ENCODE measurements at places on chromosomes 2 and 18.
A peak's percentile ranks its signal among the peaks of the same experiment; 100 is the strongest.

DNA sequence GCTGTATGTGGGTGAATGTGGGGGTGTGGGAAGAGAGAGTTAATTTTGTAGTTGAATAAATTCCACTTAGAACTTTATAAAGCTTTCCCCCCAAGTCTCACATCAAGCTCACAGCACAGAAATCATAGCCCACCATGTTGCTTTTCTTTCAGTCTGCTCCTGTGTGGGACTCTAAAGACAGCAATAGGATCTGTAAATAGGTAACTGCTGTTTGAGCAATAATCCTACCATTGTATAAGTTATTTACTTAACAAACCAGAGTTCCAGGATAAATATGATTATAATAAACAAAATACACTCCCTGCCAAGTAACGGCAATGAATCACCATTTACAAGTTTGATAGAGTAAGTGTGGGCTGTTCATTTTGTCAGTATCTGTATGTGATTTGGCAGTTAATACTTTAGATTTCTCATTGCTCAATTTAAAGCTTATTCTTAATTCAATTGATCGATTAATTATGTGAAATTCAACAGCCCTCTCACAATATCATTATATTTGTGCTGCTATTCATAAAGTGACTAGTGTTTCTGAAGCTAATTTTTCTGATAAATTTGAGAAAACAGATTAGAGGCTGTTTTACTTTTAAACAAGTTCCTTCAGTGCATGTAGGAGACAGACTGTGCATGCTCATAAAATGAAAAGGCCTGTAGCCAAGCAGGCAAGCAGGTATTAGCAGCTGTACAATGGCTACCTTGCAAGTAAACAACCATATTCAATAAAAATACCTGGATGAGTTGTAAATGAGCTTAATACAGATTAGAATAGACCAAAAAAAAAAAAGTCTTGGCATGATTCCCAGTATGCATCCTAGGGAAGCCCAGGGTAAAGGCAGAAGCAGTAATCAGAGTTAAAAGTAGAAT, 142.7 kb downstream of the PDE11A start:
- DNase-seq, result no peak

DNA sequence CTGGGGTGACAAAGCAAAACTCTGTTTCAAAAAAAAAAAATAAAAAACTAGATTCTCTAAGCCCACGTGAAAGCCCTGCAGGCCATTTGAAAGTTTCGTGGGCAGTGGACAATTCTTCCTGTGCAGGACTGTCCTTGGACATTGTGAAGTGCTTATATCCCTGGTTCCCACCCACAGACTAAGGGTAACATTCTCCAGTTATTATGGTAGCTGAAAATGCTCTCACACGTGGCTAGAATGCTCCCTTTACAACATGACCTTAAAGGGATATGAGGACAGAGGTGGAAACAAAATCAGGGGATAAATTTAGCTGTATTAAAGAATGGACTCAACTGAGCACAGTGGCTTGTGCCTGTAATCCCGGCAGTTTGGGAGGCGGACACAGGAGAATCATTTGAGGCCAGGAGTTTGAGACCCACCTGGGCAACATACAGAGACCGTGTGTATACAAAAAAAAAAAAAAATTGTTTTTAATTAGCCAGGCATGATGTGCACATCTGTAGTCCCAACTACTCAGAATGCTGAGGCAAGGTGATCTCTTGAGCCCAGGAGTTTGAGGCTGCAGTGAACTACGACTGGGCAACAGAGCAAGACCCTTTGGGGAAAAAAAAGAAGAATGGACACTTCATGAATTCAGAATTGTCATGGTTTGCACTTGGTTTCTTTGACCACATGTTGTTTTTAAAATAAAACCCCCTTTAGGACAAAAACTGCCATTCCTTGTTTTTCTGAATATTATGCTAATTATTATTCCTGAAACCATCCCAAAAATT, 167.9 kb downstream of the MGAT5 start:
- no peak for DNase-seq

DNA sequence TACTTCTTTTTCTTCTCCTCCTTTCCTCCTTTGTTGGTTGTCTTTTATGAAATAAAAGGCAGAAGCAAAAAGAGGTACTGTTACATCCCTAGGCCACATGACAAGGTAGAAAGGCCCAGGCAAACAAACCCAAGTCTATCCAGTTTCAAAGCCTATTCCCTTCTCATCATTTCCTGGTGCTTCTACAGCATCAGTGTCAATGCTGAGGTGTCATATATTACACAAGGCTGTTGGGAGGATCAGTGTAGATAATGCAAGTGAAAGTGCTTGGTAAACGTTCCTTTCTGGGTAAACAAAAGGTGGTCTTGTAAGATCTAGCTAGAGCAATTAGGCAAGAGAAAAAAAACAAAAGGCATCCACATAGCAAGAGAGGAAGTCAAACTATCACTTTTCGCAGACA, 64.9 kb downstream of the EVA1A start:
- DNase-seq, result no peak

DNA sequence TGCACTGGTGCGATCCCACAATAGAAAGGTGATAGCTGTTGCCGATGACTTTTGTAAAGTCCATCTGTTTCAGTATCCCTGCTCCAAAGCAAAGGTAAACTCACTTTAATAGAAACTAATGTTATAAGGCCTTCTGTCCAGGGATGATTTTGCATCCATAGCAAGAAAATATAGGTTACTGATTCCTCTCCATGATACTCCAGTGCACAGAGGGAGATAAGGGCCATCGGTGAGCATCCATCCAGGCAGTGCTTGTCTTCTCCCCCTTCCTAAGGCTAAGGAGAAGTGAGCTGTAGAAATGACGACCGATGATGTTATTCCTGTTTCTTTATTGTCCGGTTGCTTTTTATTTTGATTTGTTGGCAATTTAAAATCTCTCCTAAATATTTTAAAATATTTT, 32.1 kb downstream of the COX7A2L start:
- DNase-seq, result no peak

GRCh38 chr2:47019532-47019931, 103.9 kb upstream of the MCFD2 start:
- DNase-seq, result no peak

- no peak for DNase-seq
Observed at GRCh38 chr2:203532957-203533658, 2.0 kb downstream of the RAPH1 start.

DNA sequence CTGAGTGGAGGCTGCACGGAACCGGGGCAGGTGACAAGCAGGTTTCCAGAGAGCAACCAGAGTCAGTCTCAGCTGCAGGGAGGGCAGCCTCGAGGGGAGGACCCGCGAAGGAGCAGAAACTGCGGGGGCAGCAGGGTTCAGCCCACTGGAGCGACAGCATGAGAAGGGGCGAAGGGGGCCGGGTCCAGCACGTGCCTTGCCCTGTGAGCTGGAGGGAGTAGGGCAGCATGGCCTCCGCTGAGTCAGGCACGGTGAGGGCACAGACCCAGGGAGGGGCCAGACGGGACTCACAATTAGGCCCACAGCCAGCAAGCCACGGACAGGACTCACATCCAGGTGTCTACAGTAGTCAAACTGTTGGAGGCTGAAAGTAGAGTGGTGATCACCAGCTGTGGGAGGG, 22.7 kb upstream of the ATP9B start:
- no peak for DNase-seq

DNA sequence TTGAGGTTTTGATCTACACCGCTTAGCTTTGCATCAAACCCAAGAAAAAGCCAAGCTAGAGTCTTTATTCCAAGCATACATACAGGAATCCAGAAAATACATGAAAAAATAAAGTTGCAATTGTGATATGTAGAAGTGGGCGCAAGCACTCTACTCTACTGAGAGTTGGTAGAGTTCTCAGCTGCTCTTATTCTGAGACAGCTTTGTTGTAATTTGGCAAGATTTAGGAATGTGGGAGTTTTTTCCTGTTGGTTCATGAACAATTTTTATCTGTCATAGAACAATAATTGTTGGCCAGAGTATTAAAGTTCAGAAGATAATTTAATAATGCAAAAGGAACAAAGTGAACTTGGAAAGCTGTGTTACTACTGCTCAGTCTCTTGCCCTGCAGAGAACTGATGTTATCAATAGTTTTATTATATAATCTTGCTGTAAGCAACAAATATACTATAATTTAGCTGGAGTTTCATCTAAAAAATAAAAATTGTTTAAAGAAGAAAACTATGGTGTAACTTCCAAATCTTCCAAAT, 302.0 kb upstream of the RND3 start:
- DNase-seq, result no peak

DNA sequence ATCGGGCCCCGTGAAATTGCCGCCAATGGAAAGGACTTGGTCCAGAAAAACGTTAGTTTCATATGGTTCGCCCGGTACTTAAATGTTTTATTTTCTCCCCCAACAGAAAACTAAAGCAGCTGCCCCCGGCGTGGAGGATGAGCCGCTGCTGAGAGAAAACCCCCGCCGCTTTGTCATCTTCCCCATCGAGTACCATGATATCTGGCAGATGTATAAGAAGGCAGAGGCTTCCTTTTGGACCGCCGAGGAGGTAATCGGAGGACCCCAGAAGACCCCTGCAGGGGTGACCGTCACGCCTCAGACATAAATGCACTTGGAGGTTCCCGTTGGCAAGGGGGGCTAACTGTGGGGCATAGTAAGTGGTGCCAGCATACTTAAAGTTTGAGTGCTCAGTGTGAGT, 742 bp downstream of the RRM2 start:
- DNase-seq, result peak; percentile 46

DNA sequence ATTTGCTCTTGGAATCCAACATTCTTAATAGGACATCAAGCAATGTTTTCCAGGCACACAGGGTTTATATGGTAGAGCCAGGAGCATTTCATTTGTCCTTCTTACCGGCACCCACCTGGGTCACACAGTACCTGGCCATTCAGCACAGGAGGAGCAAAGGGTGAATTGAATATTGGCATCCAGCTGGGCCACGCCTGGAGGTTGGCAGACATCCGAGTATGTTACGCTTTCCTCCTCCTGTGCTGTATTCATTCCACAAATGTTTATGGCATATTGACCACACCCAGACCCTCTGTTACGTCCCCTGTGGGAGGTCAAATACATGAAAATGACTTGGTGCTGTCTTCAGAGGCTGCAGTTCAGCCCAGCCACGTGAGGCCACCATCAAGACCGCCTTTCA, 206.2 kb downstream of the RTP5 start:
- DNase-seq, result no peak

GRCh38 chr2:52897511-52898044, 870.0 kb upstream of the CHAC2 start:
- no peak for DNase-seq

DNA sequence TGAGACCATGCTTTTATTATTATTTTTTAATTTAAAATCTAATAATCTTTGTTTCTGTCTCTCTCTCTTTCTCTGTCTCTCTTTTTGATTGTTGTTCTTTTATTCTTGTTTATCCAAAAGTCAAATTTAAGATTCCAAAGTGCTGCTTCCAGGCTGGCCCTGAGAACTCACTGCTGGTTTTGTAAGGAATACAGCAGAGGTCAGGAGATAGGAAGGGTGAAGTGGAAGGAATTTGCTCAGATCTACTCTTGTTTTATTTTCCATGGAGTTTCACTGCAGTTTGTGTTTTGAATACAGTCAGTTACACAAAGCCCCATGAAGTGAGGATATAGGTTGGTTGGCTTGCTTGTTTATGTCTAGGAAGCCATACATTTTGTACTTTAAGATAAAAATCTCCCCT, 168.1 kb downstream of the MIB1 start:
- no peak for DNase-seq

DNA sequence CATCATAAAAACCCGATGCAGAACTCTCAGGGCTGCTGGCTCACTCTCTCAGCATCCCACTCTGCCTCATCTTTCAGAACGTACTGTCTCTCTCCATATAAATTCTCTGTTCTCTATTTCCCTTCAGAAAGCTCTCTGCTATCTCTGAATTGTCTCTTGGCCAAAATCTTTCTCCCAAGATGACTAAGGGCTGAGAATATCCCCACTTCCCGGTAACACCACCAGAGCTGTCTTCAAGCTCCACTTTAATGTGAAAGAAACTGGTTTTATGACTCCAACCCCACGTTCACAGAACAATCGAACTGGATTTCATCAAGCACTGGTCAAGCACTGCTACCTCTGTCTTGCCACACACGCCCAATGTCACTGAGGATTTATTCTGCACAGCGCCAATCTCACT, 22.4 kb downstream of the TGFBRAP1 start:
- no peak for DNase-seq
